Stimulated activated CD4-positive, alpha-beta T cell treated with anti-CD3 and anti-CD28 coated beads, Interleukin-2, amount 100 ng/mL, for 4 hours (primary cell): ENCODE measurements at places on chromosomes 4 and X.

DNA sequence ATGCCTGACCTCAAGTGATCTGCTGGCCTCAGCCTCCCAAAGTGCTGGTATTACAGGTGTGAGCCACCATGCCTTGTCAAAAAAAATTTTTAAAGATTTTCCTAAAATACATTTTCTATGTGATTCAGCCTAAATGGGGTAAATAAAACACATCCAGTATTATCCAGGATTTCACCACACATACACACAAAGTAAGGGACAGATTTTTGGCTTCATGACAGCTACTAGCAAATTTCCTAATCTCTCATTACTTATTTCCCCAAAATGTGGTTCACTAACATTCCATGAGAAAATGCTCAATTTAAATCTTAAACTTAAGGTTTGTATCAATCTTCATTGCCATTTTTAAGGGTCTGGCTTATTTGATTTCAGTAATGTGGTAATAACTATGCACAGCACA is 348.5 kb upstream of the INTU start:
- DNase-seq = no peak

- no peak for DNase-seq
Observed at GRCh38 chr4:14841801-14842768, 160.2 kb upstream of the CPEB2 start.

- DNase-seq = no peak
Observed at GRCh38 chr4:130603043-130603442, 1507.1 kb downstream of the C4orf33 start.

- DNase-seq = no peak
Observed at GRCh38 chr4:72971572-72971971, 97.9 kb downstream of the COX18 start.

GRCh38 chr4:76883147-76883546 is 14.8 kb downstream of the SOWAHB start:
- DNase-seq = no peak

- DNase-seq = no peak
Observed at GRCh38 chr4:71945791-71946190, 86.0 kb upstream of the NPFFR2 start.
